A549 treated with GW870086 at 1 μM for 4 hours (cell line): ENCODE measurements at places on chromosomes 11 and 22. TPM values are rescaled to one million over a fixed set of nuclear protein-coding genes. Genes with fewer than 3 reads are reported as not detected.

ROBO4 gene
- total RNA-seq: not detected in 5 replicates

APOL1 gene
- total RNA-seq: 11.4 to 17.7 TPM (median 15.9 TPM) in 5 replicates

NRIP3 gene
- 0.63 to 1.1 TPM (median 0.92 TPM) in 5 replicates for total RNA-seq

RCOR2 gene
- total RNA-seq: 0.70 to 1.2 TPM (median 1.0 TPM) in 5 replicates

TYR gene
- total RNA-seq: not detected in 5 replicates

TUG1 gene
- total RNA-seq: 21.9 to 30.4 TPM (median 28.9 TPM) in 5 replicates

CEP164 gene
- total RNA-seq: 12.3 to 19.4 TPM (median 17.2 TPM) in 5 replicates
